ENCODE measurements at places on chromosomes 2 and 18. TPM values are rescaled to one million over a fixed set of nuclear protein-coding genes. Genes with fewer than 3 reads are reported as not detected.

DNA sequence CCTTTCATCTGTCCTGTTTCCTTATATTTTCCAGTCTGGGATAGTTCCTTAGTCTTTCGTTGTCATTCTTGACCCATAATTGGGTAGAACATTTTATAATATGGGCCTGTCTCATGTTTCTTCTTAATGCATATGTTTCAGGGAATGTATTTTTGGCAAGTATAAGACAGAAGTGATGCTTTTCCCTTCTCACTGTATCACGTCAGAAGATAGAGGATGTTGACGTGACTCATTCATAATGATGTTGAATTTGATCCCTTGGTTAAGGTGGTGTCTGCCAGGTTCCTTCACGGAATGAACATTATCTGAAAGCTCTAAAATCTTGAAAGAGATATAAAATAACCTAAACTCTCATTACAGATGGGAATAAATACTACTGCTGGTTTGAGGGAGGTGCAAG, 18.8 kb downstream of the CDH7 start:
- DNase-seq: no peak

- no peak for DNase-seq
Observed at GRCh38 chr2:79082987-79083386, 4.8 kb downstream of the REG1B start.

The COL4A4 gene
- total RNA-seq: 20.1 TPM

GRCh38 chr2:70115646-70116442, 28.6 kb downstream of the PCBP1 start:
- no peak for DNase-seq

GRCh38 chr2:33118651-33119050, 171.9 kb downstream of the LTBP1 start:
- DNase-seq: no peak

DNA sequence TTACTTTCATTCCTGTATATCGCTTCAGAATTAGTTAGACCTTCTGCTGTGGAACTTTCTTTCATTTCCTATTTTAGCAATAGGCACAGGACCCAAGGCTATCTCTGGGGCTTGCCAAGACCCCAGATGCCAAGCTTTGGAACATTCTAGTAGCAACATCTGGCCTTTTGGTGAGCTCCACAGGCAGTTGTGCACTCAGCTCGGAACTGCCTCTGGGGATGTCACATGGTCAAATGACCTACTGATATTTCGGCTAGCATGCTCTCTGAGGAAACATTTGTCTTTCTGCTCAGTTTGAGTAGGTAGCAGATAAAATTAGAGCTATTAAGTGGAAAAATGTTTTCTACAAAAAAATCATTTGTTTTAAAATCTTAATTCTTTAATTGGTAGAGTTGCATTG, 76.6 kb upstream of the ITGA4 start:
- DNase-seq: no peak
